ENCODE measurements at places on chromosomes 6 and 20.

- DNase-seq: no peak
These were observed 96.7 kb upstream of the LAMP5 start for GRCh38 chr20:9417665-9418064.

DNA sequence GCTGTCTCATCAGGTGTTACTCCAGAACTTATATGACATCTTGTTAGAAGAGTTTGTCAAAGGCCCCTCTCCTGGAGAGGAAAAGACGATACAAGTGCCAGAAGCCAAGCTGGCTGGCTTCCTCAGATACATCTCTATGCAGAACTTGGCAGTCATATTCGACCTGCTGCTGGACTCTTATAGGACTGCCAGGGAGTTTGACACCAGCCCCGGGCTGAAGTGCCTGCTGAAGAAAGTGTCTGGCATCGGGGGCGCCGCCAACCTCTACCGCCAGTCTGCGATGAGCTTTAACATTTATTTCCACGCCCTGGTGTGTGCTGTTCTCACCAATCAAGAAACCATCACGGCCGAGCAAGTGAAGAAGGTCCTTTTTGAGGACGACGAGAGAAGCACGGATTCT, 43.7 kb upstream of the SMIM28 start:
- no peak for DNase-seq

DNA sequence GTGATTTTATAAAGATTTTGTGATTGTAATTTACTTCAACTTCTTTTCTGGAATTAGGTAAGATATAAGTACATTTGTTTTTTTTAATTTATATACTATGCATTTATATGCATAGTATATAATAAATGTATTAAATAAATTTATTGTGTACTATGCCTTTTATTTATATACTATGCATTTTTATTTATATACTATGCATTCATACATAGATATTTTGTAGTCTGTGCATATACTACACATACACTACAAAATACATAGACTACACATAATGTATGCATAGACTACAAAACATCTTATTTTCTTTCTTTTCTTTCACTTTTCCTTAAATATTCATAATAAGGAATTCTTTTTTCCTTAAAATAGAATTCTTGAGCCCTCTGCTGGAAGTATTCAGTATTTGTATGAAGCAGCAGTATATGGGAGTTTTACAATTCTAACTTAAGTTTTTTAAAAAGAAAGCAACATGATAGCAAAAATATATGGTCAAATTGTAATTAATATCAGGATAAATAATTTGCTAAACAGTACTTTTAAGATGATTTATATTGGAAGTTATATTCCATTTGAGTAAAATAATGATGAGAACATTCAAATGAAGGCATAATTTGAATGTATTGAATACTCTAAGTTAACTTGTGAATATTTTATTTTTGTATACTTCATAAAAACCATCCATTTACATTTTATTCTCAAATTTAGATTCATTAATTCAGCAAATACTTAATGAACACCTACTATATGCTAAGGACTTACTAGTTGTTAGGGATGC, 129.3 kb downstream of the KLHL32 start:
- DNase-seq: no peak

GRCh38 chr6:54018722-54019121, 92.5 kb upstream of the MLIP start:
- DNase-seq: no peak

DNA sequence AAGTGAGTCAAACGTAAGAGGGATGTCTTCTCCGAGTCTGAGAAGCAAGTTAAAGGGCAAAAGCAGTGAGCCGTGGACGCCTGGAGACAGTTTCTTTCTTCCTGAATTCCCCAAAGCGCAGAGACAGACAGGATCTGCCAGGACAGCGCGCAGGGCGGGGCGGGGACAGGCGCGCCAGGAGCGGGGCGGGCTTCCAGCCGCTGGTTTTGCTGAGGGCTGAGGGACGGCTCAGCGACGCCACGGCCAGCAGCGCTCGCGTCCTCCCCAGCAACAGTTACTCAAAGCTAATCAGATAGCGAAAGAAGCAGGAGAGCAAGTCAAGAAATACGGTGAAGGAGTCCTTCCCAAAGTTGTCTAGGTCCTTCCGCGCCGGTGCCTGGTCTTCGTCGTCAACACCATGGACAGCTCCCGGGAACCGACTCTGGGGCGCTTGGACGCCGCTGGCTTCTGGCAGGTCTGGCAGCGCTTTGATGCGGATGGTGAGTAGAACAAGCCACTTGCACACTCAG, at the start of gene SCGN:
TSS of gene SCGN (plus strand) at position 209 of the 509 bp plus-strand sequence. CDS start at position 398, 189 bp downstream.
- DNase-seq: no peak

DNA sequence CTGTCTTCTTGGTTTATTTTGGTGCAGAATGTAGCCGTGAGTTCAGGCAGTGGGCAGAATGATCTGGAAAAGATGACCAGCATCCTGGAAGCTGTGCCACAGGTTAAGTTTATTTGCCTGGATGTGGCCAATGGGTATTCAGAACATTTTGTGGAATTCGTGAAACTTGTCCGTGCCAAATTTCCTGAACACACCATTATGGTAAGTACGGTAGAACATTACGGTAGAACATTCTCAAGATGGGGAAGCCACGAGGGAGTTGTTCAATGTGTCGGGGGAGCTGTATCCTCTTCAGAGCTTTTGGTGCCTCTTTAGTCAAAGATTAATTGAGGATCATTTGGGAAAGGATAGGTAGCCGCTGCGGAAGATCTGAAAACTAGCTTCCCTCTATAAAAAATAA, 16.1 kb downstream of the GMPR start:
- DNase-seq: no peak

- DNase-seq: peak; percentile 8
These were observed 25.1 kb downstream of the MYBL2 start for GRCh38 chr20:43691928-43692524.

DNA sequence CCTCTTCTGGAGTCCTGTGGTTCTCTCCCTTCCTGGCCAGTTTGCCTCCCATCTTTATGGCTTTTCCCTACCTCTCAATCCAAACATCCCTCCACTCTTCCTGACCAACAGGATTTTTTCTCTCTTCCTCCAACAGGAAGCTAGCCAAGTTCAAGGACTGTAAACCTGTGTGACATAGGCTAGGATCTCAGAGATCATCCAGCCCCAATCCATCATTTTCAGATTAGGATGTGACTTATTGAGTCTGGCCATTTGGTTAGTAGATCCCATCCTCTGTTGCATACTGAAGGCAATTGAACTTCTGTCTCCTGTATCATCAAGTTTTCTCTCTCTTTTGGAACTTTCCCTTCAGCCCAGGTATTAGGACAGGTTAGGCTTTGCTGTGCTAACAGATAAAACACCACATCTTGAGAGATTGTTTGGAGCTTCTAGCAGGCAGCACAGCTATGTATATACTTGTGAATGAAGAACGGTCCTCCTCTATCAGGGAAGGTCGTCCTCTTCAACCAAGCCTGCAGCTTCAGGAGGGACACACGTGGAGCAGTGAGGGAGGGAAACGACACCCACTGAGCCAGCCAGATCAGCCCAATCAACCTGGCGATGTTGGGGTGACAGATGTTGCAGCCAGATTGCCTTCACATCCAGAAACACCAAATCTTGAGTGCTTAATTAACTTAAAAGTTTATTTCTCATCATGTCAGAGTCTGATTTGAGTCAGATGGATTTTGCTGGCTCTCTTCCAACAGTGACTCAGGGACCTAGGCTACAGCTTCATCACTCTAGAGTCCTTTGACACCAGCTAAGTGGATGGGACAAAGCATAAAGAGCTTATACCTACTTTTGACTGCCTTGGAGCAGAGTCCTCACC, 106.8 kb downstream of the GJA10 start:
- no peak for DNase-seq

GRCh38 chr6:101404775-101405174, 11.3 kb downstream of the GRIK2 start:
- DNase-seq: no peak

DNA sequence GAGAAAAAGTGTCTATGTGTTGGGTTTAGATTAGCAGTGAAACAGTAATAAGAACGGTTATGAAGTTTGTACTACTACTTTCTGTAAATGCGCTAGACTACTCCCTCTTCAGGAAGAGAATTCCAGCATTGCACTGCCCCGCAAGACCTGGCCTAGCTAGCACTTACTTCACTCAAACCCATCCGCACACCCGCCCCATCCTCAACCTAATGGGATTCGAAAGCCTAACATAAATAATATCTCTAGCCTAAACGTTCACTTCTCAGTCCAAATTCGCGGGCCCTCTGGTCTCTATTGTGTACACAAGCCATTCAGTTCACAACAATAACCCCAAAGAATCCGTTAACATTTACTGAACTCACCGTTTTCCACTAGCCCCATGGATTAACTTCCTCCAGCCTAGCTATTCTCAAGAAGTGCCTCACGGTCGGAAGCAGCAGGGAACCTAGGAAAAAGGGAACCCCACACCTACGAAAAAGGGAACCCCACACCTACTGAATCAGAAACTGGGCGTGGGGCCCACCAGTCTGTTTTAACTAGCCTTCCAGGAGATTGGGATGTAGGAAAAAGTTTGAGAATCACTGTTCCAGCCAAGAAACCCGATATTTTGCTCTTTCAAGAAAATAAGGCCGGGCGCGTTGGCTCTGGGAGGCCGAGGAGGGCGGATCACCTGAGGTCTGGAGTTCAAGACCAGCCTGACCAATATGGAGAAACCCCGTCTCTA, 45.4 kb upstream of the BTN3A2 start:
- DNase-seq: no peak

DNA sequence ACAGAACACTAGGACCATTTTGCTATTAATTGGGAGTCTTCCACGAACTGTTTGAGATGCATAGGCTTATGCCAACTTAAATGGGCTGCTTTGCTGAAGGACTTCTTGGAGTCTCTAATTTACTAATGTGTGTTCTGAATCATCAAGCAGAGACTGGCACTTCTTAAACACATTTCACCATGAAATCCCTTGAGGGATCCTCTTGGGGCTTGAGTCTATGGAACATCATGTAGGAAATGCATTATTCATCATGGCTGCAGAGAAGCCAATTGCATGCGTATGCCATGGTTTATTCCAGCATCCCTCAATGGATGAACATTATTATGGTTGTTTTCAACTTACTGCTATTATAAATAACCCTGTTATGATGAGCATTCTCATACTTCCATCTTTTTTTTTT, 73.4 kb downstream of the FGD2 start:
- no peak for DNase-seq

DNA sequence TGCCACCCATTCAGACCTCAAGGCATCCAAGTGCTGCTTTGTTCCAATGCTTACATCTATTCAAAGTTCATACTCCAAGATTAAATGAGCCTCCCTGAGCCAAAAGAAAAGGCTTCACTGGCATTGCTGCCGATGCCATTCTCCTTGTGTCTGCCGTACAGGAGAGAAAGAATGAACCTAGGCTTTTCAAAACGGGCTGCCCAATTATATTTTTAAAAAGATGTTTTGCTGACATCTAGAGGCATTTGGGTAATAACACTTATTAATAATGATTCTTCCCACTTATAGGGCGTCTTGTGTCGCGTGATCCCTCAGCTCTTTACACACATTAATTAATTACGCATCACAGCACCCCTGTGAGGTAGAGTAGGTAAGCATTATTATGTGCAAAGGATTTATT, 545.6 kb downstream of the PKHD1 start:
- no peak for DNase-seq

GRCh38 chr6:105561486-105561885, 158.6 kb upstream of the PREP start:
- no peak for DNase-seq

- no peak for DNase-seq
These were observed 715 bp downstream of the SOX12 start for GRCh38 chr20:325889-326644.

GRCh38 chr6:167094436-167094819, 28.5 kb upstream of the CCR6 start:
- DNase-seq: no peak

- no peak for DNase-seq
These were observed 66.2 kb upstream of the CD83 start for GRCh38 chr6:14051355-14051754.

DNA sequence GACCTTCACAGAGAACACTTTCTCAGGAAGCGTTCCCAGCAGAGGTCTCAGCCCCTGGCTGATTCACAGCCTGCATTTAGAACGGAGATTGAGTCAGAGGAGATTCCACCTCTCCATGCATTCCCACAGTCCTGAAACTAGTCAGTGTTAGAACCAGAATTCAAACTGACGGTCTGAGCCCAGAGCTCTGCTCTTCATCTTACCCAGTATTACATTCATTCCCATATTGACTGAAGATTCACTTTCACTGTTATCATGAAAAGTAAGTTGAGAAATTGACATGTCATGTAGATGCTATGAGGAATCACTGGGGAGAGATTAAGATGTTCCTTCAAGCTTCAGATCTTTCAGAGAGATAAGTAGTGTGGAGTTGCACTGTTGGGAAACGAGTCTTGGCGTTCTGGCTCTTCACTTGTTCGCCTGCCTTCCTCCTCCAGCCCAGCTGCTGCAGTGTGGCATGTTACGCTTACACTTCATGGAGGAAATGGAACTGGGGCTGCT, 28.3 kb downstream of the MAS1 start:
- DNase-seq: no peak

GRCh38 chr20:42442716-42443115, 747.0 kb downstream of the PTPRT start:
- DNase-seq: no peak

DNA sequence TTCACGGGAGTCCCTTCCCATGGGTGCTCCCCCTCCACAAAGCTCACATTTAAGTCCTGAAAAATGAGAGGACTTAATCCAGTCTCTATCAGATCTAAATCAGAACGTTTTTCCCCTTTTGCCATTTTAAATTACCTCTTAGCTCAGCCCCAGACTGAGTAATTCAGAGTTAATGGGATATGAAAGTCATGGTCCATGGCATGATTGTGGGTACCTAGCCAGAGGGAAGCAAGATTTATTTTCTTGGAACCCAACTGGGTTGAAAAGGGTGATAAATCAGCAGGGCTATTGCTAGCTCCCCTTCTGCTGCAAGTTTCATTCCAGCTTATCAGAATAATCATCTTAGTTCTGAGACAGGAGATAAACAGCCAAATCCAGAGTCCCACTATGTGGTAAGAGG, 320.2 kb upstream of the CHD6 start:
- DNase-seq: no peak

GRCh38 chr20:41177636-41178035, 40.3 kb downstream of the PLCG1 start:
- no peak for DNase-seq

GRCh38 chr6:105774247-105774646, 311.9 kb upstream of the PRDM1 start:
- no peak for DNase-seq

GRCh38 chr6:161437851-161438250, 164.0 kb upstream of the AGPAT4 start:
- DNase-seq: no peak

DNA sequence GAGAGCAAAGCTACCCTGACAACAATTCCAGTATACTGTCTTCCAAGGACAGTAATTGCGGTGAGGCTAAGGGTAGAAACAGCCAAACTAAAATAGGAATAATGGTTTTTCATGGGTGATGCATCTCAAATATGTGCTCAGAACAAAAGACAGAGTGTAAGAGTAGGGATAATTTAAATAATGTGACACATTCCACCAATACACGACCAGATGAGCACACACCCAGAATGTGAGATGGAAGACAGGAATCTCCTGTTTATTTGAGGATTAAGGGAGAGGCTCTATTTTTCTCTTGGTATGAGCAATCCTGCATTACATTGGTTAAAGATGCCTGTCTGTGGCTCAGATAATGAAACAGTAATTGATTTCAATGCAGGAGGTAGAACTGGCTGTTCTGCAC, 292.9 kb upstream of the ZFP64 start:
- DNase-seq: no peak

- no peak for DNase-seq
These were observed 70.5 kb downstream of the FAM217A start for GRCh38 chr6:4008324-4009047.

- no peak for DNase-seq
These were observed 67.9 kb upstream of the GATA5 start for GRCh38 chr20:62543470-62544302.

- no peak for DNase-seq
These were observed 100.2 kb upstream of the HMGN3 start for GRCh38 chr6:79334674-79335073.
